ENCODE measurements at places on chromosomes 6 and 20.

- DNase-seq, result no peak
Measured at GRCh38 chr20:40081653-40082052, 607.4 kb downstream of the MAFB start.

DNA sequence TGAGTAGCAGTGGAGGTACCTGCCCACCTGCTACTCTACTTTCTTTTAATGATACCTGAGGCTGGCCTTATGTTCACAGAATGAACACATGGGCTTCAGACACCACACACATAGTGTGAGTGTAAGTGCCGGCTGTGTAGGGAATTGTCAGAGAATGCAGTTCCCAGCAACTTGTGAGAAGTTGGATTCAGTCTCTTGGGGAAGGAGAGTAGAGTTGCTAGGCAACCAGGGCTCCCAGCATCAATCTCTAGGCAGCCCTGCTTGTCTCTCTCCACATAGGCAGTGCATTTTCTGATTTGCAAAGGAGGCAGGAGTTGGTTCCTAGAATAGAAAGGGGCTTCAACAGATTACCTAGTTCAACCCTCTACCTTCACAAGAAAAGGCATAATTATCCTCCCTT is 74.1 kb downstream of the BFSP1 start:
- DNase-seq, result no peak

GRCh38 chr6:73062130-73062529 is 163.2 kb downstream of the KHDC1L start:
- no peak for DNase-seq

- no peak for DNase-seq
Measured at GRCh38 chr6:40334496-40335270, 252.5 kb downstream of the LRFN2 start.

GRCh38 chr6:168263351-168263905 is 56.1 kb downstream of the DACT2 start:
- no peak for DNase-seq

DNA sequence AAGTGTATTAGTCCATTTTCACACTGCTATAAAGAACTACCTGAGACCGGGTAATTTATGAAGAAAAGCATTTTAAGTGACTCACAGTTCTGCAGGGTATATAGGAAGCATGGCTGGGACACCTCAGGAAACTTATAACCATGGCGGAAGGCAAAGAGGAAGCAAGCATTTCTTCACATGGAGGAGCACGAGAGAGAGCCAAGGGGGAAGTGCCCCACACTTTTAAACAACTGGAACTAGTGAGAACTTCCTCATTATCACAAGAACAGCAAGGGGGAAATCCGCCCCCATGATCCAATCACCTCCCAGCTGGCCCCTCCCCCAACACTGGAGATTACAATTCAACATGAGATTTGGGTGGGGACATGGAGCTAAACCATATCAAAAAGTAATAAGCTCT is 28.3 kb upstream of the B3GAT2 start:
- DNase-seq, result no peak

DNA sequence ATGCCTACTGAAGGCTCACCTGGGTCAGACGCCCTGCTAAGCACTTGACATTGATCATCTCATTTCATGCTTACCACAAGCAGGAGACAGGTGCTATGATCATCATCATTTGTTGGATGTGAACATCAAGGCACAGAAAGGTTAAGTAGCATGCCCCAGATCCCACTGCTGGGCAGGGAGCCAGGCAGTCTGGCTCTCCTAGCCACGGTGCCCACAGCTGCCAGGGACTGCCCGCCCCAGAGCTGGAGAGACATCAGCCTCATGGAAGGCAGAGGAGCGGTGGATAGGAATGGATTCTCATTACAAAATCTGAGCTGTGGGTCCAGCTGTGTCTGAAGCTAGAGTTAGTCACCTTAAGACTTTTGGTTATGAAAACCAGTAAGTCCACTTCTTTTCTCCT is 3.6 kb downstream of the SULF2 start:
- no peak for DNase-seq

DNA sequence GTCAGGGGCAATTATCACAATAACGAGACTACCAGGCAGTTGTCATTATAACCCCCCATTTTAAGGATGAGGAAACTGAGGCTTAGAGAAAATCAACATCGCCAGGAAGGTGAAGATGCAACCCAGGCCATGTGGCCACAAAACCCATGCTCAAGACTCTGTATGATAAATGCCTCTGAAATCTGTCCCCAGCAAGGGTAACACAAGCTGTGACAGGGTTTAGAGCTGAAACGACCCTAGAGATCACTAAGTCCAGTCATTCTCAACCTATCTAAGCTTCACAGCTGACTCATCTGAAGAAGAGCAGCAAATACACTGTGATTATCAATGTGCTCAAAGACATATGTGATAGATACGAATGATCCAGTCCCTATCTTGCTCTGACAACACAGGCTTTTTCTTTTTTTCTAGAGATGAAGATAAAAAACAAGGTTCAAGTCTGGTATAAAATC is 47.0 kb downstream of the ARHGAP18 start:
- no peak for DNase-seq

GRCh38 chr6:137176729-137177128 is 3.3 kb upstream of the IL22RA2 start:
- no peak for DNase-seq

DNA sequence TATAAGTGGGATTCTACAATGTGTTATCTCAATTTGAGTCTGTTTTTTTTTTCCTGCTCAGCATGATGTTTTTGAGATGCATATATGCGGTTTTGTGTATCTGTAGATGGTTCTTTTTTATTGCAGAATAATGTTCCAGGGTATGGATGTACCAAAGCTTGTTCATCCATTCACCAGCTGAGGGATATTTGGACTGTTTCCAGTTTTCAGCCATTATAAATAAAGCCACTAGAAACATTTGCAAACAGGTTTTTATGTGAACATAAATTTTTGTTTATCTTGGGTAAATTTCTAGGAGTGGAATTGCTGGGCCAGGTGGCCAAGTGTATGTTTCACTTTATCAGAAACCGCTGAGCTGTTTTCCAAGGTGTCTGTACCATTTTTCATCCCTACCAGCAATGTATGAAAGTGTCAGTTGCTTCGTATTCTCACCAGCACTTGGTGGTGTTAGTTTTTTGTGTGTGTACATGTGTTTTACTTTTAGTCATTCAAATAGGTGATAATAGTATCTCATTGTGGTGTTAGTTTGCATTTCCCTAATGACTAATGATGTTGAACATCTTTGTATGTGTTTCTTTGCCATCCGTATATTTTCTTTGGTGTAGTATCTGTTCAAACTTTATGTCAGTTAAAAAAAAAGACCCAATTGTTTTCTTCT is 124.2 kb downstream of the CEBPB start:
- DNase-seq, result no peak

DNA sequence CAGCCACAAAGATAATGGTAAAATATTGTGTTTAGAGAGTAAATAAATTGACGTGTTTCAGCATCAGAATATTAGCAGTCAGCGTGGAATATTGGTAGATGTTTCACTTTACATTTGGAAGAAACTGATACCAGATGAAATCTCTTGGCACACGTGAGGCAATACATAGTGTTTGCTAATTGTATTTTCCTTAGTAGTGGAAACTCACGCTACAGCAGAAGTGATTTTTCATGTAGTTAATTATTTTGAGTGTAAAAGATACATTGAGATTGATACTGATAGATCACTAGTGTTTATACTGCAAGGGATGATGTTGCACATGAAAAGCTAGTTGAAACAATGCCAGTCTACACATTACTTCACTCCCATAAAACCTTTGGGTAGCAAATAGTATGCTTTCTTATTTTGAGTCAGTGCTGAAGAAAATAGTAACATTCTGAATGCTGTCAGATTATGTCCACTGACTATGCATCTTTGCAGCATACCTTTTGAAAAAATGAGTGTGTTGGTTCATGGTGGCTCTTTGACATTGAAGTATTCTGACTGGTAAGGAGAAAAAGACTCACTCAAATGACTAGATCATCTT is 59.3 kb downstream of the CD2AP start:
- DNase-seq, result no peak

GRCh38 chr20:23391707-23392310 is 29.5 kb downstream of the NAPB start:
- no peak for DNase-seq

GRCh38 chr6:156517088-156517487 is 260.1 kb upstream of the ARID1B start:
- no peak for DNase-seq

- DNase-seq, result no peak
Measured at GRCh38 chr6:118980063-118980462, 45.1 kb upstream of the MCM9 start.

- DNase-seq, result no peak
Measured at GRCh38 chr6:2738373-2738979, 12.2 kb downstream of the MYLK4 start.

DNA sequence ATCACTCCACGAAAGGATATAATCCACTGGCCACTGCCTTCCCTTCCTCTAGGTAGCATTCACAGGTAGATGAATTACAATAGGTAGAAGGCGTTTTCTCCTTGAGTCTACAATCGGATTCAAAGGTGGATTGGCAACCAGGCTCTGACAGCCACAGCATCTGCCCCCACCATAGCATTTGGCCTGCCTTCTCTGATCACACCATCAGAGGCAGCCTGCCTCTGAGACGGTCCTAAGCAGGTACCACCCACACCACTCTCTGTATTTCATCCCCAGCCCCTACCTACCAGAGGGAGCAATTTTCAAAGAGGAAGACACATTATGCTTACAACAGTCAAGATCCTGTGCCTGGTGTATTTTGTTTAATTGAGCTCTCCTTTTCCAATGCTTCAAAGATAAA is 210.5 kb upstream of the SPTLC3 start:
- DNase-seq, result no peak

DNA sequence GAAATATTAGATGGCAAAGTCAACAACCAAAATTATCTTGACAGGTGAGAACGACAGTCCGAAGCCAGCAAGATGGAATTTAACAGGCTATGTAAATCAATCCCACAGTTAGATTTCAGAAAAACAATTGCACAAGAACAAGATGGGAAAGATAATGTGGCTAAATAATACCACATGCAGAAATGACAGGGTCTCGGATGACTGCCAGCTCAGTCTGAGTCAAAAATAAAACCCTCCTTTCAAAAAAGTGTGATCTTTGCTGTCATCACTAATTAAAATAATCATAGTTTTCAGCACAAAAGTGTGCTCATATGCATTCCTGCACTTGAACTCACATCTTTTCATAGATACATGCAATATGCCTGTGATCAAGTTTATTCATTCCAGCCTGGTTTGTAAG is 25.9 kb downstream of the FOXQ1 start:
- DNase-seq, result no peak

- DNase-seq, result no peak
Measured at GRCh38 chr6:36604090-36605060, 10.2 kb downstream of the SRSF3 start.

GRCh38 chr6:44556046-44556445 is 168.5 kb downstream of the CDC5L start:
- DNase-seq, result no peak

GRCh38 chr6:161057103-161058091 is 65.8 kb downstream of the MAP3K4 start:
- DNase-seq, result no peak

GRCh38 chr6:128666405-128666804 is 146.0 kb upstream of the PTPRK start:
- no peak for DNase-seq

DNA sequence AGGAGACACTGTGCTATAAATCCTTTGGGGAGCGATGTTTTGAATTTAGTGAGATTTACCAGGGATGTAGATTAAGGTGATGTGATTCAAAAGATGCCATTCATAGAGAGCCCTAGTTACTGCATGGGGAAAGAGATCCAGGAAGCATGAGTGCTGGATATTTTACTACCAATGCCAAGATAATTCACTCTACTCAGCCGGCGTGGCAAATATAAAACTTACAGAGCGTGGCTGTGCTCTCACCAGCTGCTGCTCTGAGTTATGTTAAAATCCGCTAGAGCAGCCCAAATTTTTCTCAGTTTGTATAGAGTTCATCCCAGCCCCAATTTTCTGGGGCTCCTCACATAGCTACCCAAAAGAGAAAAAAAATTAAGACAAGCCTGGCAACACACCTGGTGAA is 48.6 kb downstream of the BFSP1 start:
- no peak for DNase-seq

GRCh38 chr6:53011979-53012378 is 16.9 kb upstream of the GSTA4 start:
- no peak for DNase-seq

- no peak for DNase-seq
Measured at GRCh38 chr6:126909493-126909892, 209.0 kb upstream of the RSPO3 start.

DNA sequence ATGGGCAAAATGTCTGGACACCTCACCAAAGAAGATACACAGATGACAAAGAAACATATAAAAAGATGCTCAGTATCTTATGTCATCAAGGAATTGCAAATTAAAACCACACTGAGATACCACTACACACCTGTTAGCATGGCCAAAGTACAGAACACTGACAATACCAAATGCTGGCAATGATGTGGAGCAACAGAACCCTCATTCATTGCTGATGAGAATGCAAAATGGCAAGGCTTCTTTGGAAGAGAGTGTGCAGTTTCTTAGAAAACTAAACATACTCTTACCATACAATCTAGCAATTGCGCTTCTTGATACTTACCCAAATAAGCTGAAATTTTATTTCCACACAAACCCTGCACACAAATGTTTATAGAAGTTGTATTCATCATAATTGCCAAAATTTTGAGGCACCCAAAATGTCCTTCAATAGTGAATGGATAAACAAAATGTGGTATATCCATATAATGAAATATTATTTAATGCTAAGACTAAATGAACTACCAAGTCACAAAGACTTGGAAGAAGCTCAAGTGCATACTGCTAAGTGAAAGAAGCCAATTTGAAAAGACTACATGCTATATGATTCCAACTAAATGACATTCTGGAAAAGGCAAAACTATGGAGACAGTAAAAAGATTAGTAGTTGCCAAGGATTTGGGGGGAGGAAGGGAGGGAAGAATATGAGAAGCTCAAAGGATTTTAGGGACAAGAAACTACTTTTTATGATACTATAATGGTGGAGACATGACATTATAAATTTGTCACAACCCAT is 50.7 kb downstream of the TNFAIP3 start:
- no peak for DNase-seq

DNA sequence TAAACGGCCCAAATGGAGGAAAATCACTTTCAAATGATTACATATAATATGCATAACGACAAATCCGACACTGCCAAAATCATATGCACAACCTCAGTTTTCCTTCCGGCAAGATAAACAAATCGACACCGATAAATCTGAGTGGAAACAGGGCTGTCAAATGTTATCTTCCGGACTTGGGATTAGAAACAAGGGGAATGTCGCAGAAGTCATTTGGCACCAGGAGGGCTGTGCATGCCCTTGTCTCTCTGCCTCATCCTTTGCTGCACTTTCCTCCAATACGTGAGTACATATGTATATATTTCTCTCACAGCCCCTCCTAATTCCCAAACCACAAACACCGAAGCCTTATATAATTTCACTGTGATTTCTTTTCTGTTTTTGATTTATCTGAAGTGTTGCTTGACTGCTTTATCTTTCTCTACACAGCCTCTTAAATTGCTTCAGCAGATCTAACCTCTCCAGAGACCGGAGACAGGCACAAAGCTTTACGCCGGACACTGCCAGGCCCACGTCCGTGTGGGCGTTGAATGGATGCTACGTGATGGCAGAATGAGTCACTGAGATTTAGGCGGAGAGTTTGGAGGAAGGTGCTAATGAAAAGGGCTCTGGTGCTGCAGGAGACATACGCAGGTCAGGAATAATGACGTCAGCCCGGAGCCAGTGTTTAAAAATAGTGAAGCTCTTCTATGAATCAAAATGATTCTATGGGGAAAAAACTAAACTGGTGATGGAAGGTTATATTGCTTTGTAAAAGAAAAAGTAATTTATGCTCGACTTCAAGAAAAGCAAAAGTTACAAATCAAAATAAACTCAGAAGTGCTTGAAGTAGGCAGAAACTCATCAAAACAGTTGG is 21.0 kb upstream of the PRELID3B start:
- DNase-seq, result no peak
